ENCODE measurements at places on chromosomes 5 and 9.

DNA sequence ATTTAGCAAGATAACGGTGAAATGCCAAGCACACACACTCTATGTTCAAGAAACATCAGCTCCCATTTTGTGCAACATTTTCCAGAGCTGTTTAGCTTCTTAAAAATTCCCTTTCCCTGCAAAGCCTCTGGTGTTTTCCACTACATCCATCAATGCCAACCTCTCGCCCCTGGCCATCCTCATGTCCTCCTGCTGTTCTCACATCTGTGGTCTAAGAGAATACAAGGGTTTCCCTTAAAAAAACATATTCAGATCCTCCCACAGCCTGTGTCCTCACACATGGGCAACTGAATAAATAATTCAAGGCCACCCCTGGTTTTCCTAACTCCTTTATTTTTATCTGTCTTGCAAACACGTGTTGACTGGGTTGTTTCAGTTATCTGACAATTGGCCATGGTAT lies 70.3 kb downstream of the PAPPA start:
- no peak for DNase-seq

DNA sequence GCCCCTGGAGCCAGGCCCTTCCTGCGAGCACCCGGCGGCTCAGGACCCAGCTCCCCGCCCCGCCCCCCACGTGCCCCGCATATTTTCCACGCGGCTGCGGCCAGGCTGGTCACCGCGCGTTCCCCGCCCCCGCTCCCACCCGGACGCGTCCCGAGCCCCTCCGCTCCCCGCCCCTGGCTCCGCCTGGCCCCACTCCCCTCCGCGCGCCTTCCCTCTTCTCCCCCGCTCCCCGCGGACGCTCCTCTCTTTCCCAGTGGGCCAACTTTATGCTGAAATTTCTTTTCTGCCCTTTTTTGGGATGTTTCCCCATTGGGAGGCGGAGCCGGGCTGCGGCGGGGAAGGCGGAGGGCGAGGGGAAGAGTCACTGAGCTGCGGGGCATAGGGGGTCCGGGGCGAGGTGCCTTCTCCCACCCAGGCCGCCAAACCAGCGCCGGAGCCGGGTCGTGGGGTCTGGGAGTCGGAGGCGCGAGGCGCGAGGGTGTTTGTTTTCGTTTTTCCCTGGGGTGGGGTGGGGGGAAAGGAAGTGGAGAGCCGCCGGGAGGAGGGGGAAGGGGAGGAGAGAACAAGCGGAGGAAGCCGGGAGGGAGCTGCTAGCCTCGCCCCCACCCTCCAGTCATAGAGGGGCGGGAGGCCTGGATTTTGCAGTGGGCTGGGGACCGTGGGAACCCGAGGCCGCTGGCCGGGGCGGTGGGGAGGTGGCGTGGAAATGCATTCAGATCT lies 1.0 kb upstream of the TPM2 start:
- DNase-seq, result no peak

DNA sequence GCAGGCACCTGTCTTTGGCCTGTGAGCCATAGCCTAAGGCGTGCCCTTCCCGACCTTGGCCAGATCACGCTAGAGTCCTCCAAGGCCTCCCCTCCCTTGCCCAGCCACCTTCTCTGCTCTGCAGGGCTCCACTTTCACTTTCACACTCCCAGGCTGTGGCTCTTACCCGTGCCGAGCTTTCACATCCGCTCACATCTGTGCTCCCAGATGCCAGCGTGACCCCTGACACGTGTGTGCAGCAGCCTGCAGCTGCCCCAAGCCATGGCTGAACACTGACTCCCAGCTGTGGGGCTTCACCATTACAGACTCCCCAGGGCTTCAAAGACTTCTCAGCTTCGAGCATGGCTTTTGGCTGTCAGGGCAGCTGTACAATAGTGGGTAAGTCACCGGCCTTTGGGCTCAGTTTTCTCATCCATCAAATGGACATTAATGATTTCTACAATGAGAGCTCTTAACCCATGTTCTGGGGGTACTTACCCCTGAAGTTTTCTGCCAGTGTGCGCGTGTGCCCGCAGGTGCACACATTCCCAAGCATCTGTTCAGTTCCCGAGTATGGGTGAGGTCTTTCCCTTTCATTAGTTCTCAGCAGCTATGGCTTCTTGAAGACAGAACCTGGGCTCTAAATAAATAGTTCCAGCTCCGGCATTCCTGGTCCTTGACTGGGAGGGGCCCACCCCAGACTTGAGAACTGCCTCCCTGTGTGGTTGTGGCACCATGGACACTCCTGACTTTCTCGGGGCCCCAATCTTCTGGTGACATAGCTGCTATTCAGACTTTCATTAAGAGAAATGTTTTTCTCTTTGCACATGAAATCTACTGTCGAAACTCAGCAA lies 118.6 kb downstream of the RGS3 start:
- DNase-seq, result no peak

- no peak for DNase-seq
Observed at GRCh38 chr5:68333649-68334552, 118.3 kb downstream of the PIK3R1 start.

GRCh38 chr9:81632599-81632998 lies 56.7 kb downstream of the TLE1 start:
- DNase-seq, result no peak

GRCh38 chr5:35623991-35624390 lies 6.3 kb downstream of the SPEF2 start:
- DNase-seq, result no peak

DNA sequence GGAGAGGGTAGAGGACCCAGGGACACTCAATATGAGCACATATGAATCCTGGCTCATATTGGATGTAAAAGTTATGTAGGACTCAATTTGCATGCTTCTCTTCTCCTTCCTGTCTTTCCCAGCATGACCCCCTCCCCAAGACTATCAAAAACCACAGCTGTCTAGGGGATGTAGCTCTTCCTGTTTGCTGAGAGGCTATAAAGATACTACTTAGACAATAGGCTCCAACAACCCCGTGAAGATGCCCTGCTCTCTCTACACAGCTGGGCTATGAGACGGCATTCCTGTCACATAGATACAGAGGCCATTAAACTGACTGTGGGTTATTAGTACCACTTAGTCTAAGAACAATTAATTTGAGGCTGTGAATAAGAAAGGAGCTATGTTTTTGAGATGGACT lies 56.5 kb upstream of the PCSK1 start:
- no peak for DNase-seq

DNA sequence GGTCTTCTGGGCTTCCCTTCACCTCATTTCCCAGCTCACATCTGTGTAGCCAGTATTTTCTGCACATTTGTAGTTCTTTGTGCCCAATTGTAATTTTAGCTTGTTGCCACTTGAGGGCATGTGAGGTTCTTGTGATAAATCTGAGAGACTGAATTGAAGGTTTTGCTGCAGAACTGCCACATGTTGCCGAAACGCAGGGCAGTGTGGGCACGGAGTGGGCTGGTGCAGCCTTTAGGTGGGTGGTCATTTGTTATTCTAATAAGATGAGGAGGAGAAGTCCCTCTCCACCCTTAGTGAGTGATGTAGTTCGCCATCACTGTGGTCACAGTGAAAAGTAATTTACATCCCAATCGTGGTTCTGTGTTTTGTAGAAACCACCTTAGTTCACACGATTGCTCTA lies 21.2 kb downstream of the OTULIN start:
- DNase-seq, result no peak

- DNase-seq, result no peak
Observed at GRCh38 chr5:92455011-92455410, 1071.9 kb upstream of the ARRDC3 start.

DNA sequence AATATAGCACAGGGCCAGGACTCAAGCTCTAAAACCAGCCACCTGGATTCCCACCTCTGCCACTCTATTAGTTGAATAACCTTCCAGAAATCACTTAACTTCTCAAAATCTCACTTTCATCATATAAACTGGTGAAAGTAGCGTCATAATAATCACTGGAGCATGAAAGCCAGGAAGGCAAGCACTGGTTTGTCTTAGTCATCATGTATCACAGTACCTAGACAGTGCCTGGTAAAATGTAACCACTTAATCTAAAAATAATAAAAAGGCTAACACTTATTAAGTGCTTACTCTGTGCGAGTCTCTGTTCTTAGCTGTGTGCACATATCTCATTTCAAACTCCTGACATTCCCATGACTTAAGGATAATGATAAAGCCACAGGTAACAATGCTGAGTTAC lies 109.4 kb downstream of the ASTN2 start:
- DNase-seq, result no peak

GRCh38 chr9:111176511-111176910 lies 138.2 kb upstream of the LPAR1 start:
- DNase-seq, result no peak

DNA sequence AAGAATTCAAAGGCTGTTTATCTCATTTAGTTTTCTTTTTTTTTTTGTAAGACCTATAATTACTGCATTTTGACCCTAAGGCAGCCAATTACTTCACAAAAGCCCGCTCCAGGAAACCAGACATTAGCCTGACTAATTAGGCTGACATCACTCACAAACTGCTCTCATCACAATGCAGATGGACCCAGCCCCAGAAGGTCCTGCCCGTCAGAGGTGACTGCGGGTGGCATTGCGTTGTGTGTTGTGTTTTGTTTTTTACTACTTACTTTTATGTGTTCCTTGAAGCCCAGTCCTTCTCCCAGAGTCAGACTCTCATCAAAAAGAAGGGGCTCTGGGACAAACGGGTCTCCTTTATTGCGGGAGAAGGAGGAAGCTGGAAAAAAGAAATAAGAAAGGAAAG lies 172.2 kb downstream of the HSD17B3 start:
- no peak for DNase-seq

GRCh38 chr5:100616291-100616690 lies 81.1 kb downstream of the FAM174A start:
- DNase-seq, result no peak

DNA sequence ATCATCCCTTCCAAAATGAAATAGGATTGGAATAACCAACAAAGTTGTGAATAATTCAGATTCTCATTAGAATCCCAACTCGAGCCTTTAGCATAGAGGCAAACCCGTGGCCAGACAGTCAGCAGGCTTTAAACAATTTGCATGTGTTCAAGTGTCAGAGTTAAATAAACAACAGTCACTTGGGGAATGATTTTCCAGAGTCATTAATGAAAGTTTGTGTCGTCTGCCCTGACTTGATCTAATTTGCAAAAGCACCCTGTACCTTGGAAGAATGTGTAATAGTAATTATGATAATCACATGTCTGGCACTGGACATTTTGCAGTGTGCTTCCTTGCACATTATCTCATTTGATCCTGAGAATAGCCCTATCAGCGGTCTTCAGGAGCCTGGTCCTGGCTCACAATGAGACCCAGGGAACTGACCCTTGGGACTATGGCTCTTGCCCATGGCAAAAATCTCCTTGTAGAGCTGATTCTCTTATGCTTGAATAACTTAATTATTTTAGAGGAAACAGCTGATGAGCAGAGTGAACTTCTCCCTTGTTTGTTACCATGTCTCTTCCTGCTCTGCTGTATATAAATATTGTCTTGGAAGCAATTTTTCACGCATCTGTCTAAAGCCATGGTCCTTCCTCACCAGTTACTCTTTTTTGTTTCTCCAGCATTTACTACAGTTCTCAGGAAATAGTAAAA lies 272.7 kb downstream of the NR3C1 start:
- DNase-seq, result no peak

- no peak for DNase-seq
Observed at GRCh38 chr5:27172693-27173092, 134.3 kb upstream of the CDH9 start.

GRCh38 chr9:128635266-128636023 lies 21.2 kb downstream of the DYNC2I2 start:
- no peak for DNase-seq

GRCh38 chr9:133495327-133496293 lies 16.7 kb upstream of the SLC2A6 start:
- DNase-seq, result no peak

- DNase-seq, result no peak
Observed at GRCh38 chr9:371349-371748, 156.7 kb downstream of the DOCK8 start.

GRCh38 chr9:108579757-108580439 lies 275.9 kb downstream of the ACTL7B start:
- no peak for DNase-seq

GRCh38 chr5:148397968-148398595 lies 14.3 kb downstream of the FBXO38 start:
- peak; percentile 73 for DNase-seq

DNA sequence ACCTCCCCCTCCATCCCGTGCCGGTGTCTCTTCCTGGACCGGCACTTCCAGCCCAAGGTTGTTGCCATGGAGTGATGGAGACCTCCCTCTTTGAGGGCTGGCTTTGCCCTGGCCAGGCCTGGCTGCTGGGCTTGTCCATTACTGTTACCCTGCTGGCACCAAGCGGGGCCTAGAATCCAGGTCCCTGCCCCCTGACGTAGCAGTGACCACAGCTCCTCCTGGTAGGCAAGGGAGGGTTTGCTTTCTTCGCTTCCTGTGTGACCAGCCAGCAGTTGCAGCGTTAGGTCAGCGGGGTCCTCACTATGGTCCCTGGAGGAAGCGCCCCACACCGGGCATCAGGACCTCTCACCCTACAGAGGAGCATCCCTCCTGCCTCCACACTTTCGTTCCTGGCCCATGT lies 146.7 kb upstream of the COL5A1 start:
- no peak for DNase-seq

DNA sequence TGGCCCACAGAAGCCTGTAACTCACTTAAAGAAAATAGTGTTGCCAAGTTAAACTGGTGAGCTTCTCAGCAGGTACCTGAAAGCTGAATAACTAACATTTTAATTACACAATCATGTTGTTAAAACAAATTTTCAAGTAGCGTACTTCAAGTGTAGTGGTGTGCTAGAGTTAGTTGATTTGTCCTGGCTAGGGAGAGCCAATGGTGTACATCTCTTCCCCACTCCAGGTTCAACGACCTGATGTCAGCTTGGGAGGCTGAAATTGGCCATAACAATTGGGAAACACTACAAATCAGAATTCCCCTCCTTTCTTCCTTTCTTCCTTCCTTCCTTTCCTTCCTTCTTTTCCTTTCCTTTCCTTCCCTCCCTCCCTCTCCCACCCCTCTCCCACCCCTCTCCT lies 295.3 kb upstream of the SLC24A2 start:
- no peak for DNase-seq

- no peak for DNase-seq
Observed at GRCh38 chr9:132833550-132834121, 44.4 kb downstream of the AK8 start.

DNA sequence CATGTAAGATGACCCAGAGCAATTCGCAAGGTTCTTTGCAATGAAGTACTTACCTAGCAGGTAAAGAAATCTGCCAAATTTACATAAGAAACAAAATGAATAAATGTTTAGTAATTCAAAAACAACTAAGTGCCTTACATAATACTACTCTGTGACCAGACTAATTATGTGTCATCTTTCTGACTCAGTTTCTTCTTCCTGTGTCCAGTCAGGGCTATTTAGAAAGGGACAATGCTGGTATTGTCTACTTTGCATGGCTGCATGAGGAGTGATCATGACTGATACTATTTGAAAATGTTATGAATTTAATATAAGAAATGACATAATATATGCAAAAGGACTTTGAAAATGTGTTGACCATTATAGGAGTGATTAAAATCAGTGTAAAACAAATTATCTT lies 210.0 kb downstream of the TMEM161B start:
- no peak for DNase-seq

- DNase-seq, result no peak
Observed at GRCh38 chr5:122029818-122030217, 48.2 kb downstream of the LOX start.

DNA sequence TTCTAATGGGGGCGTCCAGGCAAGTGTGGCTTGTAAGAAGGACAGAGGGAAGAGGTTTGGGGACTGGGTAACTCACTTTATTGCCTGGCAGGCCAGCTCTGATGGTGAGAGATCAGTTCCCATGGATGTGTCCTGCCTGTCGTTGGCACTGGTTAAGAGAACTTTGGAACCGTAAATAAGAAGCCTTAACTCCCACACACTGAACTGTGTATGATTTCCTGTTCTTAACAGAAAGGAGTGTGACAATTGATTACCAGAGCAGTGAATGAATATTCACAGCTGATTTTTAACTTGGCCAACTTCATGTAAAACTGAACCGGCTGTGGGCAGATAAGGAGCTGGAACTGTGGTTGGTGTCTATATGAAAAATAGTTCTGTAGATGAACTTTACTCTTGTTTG lies 63.2 kb downstream of the MEGF10 start:
- no peak for DNase-seq
